ENCODE measurements at places on chromosomes 2 and 18.

DNA sequence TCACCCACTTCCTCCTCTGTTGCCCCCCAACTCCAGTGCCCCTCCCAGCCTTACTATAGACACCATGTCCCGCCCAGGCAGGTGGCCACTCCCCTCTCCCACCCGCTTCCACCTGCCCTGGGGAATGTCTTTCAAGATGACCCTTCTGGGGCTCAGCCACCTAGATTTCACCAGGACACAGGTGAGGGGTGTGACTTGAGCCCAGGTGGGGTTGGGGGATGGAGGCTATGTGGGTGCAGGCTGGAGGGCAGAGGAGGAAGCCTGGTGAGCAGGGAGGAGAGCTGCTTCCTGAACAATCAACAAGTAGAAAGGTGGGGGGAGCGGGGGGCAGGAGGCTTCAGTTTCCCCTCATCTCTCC, 8.7 kb downstream of the ADRA2B start:
- DNase-seq = no peak

GRCh38 chr2:45892425-45892745, 240.9 kb downstream of the PRKCE start:
- peak; percentile 61 for DNase-seq

- peak; percentile 84 for DNase-seq
These were observed 681 bp downstream of the SPR start for GRCh38 chr2:72887740-72888437.

DNA sequence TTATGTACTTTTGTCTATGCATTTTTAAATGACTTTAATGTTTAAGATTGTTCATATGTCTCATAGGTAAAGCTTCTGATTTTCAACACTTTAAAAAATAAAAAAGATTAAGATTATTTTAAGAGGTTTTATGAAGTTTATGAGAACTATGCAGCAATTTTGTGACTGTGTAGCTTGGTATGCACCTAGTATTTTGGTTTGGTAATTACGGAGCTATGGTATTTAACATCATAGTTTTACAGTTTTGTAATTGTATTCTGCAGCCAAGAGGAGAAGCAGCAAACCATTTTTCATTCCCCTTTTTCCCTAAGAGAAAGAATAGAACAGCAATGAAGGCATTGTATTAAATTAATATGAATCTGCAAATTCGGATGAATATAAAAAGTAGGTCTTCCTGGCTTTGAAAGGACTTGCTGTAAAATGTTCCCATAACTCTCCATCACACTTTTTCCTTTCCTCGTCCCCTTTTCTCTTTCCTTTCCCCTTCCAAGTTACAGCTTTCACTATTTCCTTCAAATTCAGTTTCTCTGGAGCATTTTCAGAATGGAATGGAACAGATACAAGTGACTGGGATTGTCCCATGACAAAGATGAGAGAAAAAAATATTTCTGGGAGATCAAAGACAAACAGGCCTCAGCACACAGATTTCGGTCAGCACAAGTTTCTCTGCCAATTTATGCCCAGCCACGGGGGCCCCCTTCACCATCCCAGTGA, 26.1 kb upstream of the PIEZO2 start:
- no peak for DNase-seq

GRCh38 chr2:113370478-113371091, 66.9 kb upstream of the ZNG1B start:
- peak; percentile 78 for DNase-seq

GRCh38 chr2:152565884-152566727, 151.2 kb downstream of the PRPF40A start:
- DNase-seq = no peak

DNA sequence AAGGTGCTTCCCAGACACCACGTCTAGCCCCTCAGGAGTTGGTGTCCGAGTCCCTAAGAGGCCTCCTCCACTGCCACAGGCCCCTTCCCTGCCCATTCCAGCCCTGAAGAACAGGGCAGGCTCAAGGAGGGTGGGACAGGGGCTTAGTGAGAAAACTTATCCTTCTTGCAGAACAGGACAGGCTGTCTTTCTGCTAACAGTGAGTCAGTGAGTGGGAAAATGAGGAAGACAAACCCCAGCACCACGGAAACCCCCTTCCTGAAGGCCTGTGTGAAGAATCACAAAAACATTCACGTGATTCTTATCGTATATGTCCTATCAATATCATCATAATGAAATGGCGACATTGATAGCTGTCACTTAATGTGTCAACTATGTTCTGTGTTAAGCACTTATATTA, 9.8 kb downstream of the FZD7 start:
- no peak for DNase-seq

- no peak for DNase-seq
These were observed 4.1 kb downstream of the ATG4B start for GRCh38 chr2:241641631-241642030.

GRCh38 chr2:191209340-191209739, 35.9 kb upstream of the MYO1B start:
- DNase-seq = no peak

DNA sequence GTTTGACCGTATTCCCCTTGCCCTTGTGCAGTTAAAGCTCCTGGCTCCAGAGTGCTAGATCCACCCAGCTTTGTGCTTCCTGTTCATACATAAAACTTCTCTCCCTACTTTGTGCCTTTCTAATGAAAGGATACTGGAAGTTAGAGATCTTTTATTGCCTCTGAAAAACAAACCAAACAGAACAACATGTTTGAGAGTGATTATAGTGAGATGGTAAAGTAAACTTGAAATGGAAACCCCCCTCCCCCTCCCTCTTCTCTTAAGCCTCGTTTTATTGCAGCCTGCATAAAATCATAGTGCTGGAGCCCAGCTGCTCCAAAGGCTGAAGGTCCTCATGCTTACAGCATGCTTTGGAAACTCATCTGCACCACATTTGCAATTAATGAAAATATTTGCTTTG, 125.1 kb downstream of the TANC1 start:
- DNase-seq = no peak

DNA sequence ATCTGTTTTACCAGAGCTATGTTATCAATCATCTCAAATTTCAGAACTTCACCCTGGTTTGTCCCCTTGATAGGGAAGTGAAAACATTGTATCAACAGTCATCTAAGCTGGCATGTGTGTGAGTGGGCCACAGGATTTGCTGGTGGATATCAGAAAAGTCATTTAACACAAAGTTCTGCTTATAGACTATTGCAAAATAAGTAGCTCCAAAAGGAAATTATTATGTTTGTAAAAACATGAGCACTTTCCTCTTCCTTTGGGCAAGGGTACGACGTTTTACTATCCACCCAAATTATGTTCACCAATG, 20.7 kb upstream of the COPS8 start:
- DNase-seq = no peak

- DNase-seq = no peak
These were observed 210.3 kb downstream of the MYCN start for GRCh38 chr2:16150456-16151280.

- no peak for DNase-seq
These were observed 189.4 kb upstream of the GLI2 start for GRCh38 chr2:120546048-120546864.

- no peak for DNase-seq
These were observed 34.8 kb upstream of the ITGAV start for GRCh38 chr2:186554850-186555671.

DNA sequence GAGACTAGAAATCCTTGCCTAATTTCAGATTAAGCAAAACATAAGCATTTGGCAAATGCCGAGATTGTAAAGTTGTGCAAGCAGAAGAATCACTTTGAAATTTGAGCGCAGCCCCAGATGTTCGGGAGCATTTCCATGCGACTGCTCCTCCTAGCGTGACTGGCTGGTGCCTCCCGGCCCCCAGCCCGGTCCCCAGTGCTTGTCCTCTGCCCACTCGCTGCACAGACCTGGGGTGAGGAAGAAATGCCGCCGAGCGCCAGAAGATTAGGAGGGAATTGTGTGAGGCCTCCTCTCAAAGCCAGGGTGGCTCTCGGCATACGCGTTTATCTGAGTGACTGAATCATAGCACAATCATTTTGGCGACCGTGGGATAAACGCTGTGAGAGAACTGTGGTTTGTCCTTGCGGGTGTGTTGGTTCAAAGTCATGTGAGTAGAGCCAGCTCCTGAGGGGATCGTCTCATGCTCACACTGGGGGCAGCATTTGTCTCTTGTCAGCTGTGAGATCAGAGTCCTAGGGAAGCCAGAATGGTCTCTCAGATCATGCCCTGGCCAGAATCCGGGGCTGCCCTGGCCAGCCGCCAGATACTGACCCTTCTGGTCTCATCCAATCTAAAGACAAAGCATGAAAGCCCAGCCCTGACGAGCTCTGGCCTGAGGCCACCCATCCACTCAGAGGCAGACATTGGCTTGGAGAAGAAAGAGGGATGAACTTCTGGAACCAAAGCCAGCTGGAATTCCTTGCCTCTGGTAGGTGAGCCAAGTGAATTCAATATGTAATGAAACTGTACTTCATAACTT, 189.3 kb downstream of the SH3RF3 start:
- no peak for DNase-seq

- peak; percentile 47 for DNase-seq
These were observed 1.0 kb upstream of the PPP1CB start for GRCh38 chr2:28750316-28751251.

GRCh38 chr2:183232161-183232865, 108.1 kb downstream of the NUP35 start:
- DNase-seq = no peak

- no peak for DNase-seq
These were observed 43.1 kb downstream of the PELI1 start for GRCh38 chr2:64101141-64101591.

GRCh38 chr2:132560562-132560961, 109.4 kb downstream of the LYPD1 start:
- DNase-seq = no peak

- peak; percentile 45 for DNase-seq
These were observed at the start of gene RAX for GRCh38 chr18:59272891-59273758. Gene RAX (minus strand): TSS chr18:59273454. CDS start chr18:59273206, 248 bp downstream.

- no peak for DNase-seq
These were observed 118.3 kb downstream of the MGAT5 start for GRCh38 chr2:134372141-134372540.

DNA sequence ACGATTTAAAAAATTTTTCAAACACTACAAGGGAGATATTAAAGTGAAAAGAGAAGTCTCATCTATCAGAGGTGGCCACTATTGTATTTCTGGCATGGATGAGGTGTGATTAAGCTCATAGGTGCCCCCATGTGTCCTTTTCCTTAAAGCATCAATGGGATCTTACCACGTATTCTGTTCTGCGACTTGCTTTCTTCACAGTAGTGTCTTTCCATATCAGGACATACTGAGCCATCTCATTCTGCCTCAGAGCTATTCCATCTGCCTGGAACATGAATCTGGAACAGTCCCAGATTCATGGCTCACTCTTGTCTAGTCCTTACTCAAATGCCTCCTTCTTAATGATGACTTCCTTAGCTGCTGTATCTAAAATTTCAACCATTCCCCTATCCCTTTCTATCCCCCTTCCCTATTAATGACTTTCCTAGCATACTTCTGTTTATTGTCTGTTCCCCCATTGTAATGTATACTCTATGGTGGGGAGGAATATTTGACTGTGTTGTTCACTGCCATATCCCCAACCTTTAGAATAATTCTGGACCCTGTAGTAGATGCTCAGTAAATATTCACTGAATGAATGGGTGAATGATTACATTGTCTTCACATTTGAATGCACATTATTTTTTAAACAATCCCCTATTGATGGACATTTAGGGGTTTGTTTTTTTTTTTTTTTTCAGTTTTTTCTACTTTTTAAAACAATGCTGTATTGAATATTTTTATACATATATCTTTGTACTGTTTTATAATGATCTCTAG, 11.1 kb downstream of the STAMBP start:
- DNase-seq = no peak

- DNase-seq = no peak
These were observed 320.6 kb upstream of the TFPI start for GRCh38 chr2:187874786-187875185.

GRCh38 chr2:161243905-161244304, 64.3 kb upstream of the PSMD14 start:
- DNase-seq = no peak

DNA sequence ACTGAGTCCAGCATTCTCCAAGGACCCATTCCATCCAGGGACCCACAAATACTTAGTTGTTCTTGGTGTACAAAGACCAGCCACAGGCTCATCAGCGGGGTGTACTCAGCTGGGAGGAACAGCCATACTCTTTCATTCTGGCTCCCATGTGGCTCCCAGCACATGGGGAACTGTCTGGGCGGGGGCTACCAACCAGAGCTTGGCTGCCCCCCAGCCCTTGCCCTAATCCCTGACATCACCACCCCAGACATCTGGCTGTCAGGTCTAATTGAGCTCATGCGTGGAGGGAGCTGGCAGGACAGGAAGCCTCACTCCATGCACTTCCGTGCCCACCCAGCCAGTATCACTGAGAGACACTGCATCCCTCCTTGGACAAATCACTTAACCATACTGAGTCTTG, 283.6 kb downstream of the DYSF start:
- no peak for DNase-seq

DNA sequence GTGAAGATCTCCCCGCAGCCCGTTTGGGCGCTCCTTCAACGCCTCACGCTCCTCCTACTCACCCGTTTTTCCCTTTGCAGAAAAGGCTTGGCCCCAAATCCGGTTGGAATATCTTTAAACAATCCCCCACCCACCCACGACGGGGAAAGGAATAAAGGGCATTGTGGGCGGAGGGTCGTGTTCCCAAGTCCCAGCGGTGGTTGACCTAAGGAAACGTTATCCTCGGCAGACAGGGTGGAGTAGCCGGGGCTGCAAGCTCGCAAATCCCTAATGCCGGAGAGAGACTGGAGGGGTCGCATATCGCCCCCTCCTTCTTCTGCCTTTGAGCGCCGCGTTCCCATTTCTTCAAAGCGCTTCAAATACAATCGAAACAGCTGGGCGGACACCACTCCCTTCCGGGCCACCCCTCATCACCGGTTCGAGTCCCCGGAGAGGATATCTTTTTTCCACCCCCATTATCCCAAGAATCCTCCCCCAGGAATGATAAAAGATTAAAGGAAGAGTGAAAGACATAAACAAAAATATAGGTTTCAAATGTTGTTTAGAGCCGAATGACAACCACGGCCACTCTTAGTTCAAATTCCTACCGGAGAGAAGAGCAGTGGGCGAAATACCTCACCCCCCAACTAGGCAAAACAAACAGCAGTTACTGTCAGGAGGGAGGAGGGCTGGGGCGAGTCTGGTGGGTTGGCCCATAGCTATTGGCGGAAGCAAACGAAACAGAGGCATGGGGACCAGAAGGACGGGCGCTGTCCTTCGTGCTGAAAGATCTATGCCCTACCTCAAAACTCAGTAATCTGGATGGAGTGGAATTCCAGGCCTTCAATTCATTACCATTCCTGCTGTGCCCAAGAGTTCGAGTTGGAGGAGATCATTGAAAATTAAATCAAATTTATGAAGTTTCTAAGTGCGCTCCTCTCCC, 2.8 kb upstream of the GAD1 start:
- peak; percentile 30 for DNase-seq

- no peak for DNase-seq
These were observed 4.6 kb downstream of the RND3 start for GRCh38 chr2:150482667-150483400.

All from KBM-7 (cell line).